ENCODE measurements at places on chromosomes 16 and 17.

- DNase-seq: no peak
These were observed 176.5 kb downstream of the SEC14L1 start for GRCh38 chr17:77317091-77317750.

- DNase-seq: no peak
These were observed 33.5 kb downstream of the CEP95 start for GRCh38 chr17:64540118-64540776.

DNA sequence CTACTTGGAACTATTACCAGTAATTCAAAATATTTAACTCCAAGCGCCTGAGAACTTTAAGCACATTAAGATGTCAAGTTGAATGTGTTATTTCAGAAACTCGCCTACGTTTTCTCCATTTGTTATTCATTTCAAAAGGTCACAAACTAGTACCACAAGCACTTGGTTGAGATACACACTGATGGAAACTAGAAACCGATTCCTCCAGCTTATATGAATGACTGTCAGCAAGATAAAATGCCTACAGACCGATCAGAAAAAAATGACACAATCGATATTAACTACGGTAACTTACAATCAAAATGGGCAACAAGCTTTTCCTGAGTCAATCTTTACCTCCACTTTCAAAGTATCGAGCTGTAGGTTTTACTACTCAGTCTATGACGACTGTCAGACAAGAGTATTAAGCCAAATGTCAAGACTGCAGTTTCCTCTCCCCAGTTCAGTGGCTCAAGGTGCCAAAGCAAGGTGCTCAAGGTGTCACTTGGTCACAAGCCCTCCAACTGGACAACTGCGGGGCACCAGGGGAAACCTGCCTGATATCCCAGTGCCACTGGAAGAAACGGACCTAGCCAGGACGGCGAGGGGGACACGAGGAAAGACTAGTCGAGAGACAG, 678 bp downstream of the SRP68 start:
- peak; percentile 82 for DNase-seq

DNA sequence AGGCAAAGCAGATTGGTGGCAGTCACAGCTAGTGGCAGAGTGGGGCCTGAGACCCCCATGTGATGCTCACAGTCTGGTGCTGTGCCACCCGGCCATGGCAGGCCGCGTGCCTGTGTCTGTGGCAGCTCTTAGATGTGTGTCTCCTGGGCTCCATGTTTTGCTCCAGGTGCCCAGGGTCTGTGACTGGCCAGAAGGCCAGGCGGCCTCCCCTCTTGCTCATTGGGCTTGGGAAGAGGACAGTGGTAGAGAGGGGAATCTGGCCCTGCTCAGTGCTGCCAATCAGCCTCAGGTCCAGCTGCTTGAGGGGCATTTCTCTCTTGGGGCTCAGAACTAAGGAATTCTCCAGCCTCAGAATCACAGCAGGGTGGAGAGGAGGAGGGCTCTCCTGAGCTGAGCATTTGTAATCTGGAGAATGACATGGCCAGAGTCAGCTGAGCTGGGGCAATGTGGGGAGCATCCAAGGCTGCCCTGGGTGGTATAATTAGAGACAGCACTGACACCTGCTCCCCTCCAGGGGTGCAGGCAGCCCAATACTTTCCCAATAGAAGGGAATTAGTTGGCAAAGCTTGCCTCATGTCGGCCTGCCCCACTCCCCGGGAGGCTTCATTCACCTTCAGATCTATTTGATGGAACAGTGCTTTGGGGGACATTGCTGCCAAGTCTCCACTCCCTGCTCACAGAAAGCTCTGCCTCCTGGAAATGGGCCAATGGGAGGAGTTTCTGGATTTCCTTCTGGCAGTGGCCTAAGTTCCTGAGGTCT, 2.7 kb upstream of the LASP1NB start:
- DNase-seq: peak; percentile 53

- peak; percentile 73 for DNase-seq
These were observed 13.2 kb downstream of the IL4R start for GRCh38 chr16:27326738-27327585.

GRCh38 chr17:11996722-11997146, 541 bp downstream of the ZNF18 start:
- DNase-seq: no peak

- DNase-seq: no peak
These were observed 267.9 kb upstream of the HSBP1 start for GRCh38 chr16:83539736-83540490.

DNA sequence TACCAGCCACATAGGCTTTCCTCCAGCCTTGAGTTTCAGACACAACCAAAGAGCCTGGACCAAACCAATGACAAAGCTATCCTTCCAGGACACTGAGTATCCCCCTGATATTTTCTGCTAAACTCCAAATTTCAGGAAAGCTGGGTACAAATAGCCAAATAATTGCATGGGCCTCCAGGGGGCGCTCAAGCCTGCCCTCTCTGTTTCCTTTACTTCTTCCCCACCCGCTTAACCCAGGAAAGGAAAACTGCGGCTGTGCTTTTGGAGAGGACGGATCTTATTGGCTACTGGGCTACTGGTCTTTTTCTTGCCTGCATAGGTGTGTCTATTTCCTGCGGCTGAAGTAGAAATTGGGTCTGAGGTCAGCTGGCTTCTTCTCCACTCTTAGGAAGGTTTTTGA, 30.1 kb downstream of the GNGT2 start:
- DNase-seq: peak; percentile 86

Measured in activated CD8-positive, alpha-beta memory T cell treated with anti-CD3 and anti-CD28 coated beads, Interleukin-2, amount 50 U/mL, for 48 hours (primary cell).